ENCODE measurements at places on chromosomes 13 and 19.

DNA sequence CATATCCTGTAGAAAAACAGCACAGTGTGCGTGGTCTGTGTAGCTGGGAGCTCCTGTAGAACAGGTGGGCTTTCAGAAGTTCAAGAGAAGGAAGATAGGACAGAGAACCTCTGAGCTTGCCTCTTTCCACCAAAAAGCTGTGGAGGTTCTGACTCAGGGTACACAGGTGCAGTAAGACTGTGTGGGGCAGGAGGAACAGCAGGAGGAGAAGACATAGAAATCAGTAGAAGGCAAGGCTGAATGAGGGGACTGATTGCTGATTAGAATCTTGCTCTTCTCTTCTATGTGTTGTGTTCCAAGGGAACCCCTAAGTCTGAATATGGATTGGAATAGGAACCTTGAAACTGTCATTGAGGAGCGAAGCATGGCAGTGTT, 122.7 kb downstream of the AKAP11 start:
- no peak for DNase-seq

GRCh38 chr19:49554701-49555181, 25.6 kb downstream of the NOSIP start:
- no peak for DNase-seq

DNA sequence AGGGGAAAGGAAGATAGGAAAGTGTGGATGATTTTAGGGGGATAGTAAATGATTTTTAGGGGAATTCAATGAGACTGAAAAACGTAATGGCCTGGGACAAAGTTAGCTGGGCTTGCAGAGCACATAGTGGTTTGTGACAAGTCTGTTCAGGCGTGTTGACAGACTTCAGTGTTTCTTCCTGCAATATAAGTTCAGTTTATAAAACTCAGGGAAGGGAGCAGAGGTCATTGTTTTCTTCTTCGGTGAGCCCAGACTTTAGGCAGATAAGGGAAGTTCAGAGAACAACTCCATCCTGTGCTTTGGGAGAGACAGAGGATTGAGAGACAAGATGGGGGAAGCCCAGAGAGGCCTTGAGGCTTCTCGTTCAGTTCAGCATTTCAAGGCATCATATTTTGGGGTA, 45.2 kb upstream of the SLC7A1 start:
- no peak for DNase-seq

DNA sequence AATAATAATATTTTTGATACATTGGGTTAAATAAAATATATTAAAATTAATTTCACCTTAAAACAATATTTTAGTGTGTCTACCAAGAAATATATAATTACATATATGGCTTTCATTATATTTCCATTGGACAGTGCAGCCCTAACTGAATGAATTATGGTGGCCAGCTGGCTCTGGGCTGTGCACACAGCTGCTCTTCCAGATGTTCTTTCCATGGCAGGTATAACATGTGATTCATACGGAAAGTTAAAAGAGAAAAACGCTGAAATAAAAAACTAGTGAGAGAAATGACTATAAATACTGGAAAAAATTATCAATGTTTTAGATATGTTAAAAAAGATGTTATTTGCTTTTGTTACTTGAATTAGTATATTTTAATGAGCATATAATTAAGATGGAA, 216.3 kb downstream of the RGCC start:
- no peak for DNase-seq

DNA sequence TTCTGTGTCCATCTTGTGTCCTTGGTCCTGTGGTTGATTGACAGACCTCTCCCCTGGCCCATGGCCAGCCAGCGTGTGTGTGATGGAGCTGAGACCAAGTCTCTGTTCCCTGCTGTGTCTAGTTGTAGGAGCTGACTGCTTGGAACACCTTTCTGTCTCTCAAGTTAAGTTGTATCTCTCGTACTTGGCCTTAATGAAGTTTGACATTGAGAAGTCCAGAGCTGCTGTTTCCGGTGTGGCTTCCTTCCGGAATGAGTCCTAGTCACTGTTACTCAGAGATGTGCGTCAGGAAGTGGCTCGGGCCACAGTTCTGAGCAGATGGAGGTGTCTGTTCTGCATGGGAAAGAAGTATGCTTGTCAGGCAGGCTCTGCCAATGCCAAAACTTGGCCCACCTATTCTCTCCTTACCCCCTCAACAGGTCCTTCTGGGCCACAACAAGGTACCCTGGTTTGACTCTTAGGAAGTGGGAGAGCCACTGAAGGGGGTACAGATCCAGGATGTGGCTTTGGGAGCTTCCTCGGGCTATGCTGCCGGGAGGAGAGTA, 54.3 kb downstream of the GATAD2A start:
- DNase-seq: no peak

- no peak for DNase-seq
Measured at GRCh38 chr13:25501231-25501630, 129.5 kb downstream of the ATP8A2 start.

DNA sequence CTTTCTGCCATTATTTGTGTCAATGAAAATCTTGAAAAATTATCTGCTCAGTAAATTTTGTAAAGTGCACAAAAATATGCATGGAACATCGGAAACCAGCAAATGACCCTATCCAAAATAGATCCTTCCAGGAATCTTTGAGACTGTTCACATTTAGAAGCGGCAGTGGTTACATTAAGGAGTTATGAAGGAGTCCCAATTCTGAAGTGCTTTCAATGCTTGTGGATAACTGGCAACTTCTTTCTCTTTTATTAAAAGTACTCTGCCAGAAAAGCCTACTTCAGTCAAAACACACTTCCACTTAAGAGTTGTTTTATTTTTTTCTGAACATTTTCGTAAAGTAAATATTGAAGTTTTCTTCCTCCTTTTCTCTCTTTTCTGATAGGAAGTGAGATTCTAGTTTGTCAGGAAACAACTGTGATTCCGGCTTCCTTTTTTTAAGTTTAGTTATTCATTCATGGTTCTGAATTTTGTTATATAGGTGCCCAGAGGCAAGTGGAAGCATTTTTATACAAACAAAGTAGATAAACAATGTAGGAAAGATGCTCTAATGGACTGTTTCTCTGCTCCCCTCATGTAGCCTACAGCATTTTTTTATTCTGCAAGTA, 83.5 kb downstream of the PCDH9 start:
- DNase-seq: no peak

DNA sequence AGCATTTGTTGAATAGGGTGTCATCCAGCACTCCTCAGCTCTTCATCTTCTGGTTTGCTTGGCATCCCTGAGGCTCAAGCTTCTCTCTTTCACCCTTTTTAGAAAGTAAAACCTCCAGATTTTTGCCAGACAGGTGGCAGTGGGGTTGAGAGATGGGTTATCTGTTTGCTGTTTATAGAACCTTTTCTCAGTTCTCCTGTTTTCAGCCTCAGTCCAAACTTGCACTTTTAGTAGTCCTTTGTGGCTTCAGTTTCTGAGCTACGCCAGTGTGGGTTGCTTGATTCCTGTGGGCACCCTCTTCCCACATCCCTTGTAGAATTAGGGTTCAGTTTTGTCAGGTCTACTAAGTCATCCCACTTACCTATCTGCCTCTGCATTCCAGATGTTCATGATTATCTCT, 147.9 kb downstream of the PAN3 start:
- no peak for DNase-seq

- DNase-seq: no peak
Measured at GRCh38 chr13:64158908-64159307, 2743.3 kb upstream of the PCDH20 start.

DNA sequence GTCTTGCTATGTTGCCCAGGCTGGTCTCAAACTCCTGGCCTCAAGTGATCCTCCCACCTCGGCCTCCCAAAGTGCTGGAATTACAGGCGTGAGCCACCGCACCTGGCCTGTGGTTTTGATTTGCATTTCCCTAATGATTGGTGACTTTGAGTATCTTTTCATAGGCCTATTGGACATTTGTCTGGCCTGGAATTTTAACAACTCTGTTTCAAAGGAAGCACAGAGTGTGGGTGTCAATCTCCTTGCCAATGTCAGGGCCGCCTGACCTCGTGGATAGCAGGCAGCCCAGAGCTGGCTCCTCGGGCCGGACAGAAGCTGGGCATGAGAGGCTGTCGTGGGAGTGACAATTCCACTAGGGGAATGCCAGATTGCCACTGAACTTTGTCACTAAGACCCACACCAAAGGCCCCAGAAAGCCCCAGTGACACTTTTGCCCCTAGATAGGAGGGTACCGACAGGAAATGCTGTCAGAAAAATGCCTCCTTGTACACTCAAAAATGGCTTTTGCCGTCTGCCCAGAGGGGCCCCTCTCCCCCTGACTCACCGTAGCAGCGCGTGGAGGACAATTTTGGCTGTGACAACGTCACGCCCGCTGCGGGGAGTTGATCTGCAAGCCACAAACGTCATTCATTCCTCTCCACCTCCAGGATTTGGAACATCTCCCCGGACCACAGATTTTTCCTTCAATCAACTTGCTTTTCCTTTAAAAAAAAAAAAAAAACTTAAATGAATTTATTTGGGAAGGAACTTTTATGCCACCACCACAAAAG, 11.7 kb upstream of the ADGRE5 start:
- no peak for DNase-seq

- no peak for DNase-seq
Measured at GRCh38 chr13:63128716-63129115, 1713.1 kb upstream of the PCDH20 start.

- no peak for DNase-seq
Measured at GRCh38 chr19:10826231-10826630, 9.8 kb downstream of the TMED1 start.

DNA sequence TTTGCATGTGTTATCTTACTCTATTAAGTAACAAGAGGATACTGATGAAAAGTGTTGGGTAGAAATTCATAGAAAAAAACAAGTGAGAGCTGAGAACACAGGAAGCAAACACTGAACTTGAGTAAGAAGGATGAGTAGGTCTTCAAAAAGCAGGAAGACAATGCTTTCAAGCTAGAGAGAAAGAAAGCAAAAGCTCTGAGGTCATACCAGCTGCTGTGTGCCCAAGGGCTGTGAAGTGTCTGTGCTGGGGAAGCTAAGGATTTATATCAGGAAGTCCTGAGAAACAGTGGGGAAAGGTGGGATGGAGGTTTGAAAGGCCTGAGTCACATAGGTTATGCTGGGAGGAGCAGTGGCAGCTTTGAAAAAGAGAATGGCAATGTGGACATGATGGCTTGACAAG, 145.5 kb upstream of the MAB21L1 start:
- no peak for DNase-seq

- no peak for DNase-seq
Measured at GRCh38 chr13:98488736-98489135, 88.2 kb downstream of the STK24 start.

GRCh38 chr13:58500938-58501337, 869.4 kb downstream of the PCDH17 start:
- no peak for DNase-seq

DNA sequence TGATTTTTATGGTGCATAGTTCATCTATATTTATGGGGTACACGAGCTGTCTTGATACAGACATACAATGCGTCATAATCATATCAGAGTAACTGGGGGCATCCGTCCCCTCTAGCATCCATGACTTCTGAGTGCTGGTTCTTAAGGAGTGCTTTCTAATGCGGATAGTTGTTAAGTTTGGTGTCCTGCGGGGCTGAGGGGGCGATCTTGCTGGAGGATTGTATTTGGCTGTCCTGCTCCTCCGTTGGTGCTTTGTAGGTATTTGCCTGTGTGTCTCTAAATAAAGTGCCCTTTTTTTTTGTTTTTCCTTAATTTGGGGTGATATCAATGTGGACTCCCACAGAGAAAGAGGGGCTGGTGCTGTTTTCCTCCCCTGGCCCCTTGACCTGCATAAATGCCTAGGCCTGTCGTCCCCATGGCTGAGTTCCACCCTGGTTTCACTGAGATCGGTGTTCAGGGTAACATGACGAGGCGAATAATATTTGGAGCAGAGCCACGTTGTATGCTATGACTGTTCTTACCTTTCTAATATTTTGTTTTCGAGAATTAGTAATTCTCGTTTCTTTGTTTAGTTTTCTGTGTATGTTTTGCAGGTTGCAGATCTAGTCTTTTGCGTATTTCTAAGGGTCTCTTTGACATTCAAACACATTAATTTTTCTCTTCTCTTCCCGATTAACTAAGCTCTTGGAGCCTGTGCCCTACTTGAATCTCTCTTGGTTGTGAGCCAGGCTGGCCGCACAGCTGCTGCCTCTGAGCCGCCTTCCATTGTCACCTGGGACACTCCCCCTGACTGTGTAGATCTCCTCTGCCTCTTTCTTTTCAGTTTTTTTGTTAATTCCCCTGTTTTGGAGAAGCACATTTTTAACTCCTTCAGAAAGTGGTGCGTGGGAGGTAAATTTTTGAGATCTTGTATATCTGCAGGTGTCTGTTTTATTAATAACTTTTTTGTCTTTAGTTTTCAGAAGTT, 100.3 kb downstream of the ARHGEF7 start:
- no peak for DNase-seq

- no peak for DNase-seq
Measured at GRCh38 chr19:43622070-43622469, 2.6 kb upstream of the ZNF428 start.

DNA sequence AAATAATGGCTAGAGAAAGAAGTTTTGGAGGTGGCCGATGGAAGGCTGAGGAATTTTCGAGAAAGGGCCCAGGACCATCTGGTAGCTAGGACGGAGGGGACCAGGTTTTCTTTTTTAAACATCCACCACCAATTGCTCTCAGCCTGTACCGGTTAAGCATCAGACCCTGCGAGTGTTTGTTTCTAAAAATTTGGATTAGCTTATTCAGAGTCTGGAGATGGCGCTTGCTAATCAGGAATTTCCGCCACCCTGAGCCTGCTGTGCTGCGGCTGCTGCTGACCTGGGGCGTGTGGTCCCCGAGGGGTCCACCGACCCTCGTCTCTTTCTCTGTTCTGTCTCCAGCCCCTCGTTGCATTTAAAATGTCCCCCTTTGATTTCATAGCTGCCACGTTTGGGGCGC, 2.0 kb downstream of the UHRF1 start:
- no peak for DNase-seq

- no peak for DNase-seq
Measured at GRCh38 chr13:40552895-40553294, 113.5 kb downstream of the FOXO1 start.

DNA sequence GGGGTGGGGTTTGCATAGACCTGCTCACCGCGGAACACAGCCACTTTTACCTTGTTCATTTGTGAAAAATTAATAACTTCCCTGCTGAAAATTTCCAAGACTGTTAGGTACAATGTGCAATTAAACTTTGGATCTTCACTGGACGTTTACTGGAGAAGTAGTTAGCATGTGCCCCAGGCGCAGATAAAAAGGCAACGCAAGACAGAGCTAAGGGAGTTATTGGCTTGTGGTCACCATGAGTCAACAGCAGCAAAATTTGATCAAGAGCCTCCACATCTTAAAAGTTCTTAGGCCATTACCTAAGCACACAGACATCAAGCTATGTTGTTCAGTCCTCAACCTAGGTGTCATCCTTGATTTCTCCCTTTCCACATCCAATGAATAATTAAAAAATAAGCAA, 257.0 kb downstream of the LHFPL6 start:
- no peak for DNase-seq

- DNase-seq: no peak
Measured at GRCh38 chr19:48123907-48124651, 13.5 kb upstream of the PLA2G4C start.

- no peak for DNase-seq
Measured at GRCh38 chr13:86399572-86399971, 600.4 kb upstream of the SLITRK6 start.

All from AG04449 (cell line).